Testis (tissue), 5 donors: ENCODE measurements at places on chromosomes 11 and 22.

GRCh38 chr22:21839765-21840140, 27.7 kb downstream of the MAPK1 start:
- no peak for DNase-seq

- peak; percentile 71 for DNase-seq
Observed at GRCh38 chr22:38753948-38754750, 1.6 kb downstream of the SUN2 start.

GRCh38 chr11:88523386-88524071, 186.0 kb upstream of the CTSC start:
- no peak for DNase-seq

GRCh38 chr11:108926171-108926840, 261.4 kb downstream of the DDX10 start:
- no peak for DNase-seq

GRCh38 chr11:1053121-1053901, 16.8 kb upstream of the MUC6 start:
- no peak for DNase-seq

DNA sequence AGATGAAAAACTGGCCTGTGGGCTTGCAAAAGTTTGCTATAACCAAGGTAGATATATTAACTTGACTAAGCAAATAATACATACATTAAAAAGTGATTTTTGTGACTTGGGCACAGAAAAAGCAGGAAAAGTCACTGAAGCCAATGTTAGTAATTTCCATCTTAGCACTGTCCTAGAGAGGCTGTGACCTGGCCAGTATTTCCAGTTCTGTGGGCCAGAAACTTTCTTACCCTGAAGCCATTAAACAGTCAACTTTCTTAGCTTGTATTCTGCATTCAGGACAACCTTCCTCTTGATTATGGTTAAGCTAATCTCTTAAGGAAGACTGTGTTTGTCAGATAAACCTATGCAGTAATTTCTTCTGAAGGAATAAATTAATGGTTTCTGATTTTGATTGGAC, 22.3 kb upstream of the SLC36A4 start:
- DNase-seq, result no peak

DNA sequence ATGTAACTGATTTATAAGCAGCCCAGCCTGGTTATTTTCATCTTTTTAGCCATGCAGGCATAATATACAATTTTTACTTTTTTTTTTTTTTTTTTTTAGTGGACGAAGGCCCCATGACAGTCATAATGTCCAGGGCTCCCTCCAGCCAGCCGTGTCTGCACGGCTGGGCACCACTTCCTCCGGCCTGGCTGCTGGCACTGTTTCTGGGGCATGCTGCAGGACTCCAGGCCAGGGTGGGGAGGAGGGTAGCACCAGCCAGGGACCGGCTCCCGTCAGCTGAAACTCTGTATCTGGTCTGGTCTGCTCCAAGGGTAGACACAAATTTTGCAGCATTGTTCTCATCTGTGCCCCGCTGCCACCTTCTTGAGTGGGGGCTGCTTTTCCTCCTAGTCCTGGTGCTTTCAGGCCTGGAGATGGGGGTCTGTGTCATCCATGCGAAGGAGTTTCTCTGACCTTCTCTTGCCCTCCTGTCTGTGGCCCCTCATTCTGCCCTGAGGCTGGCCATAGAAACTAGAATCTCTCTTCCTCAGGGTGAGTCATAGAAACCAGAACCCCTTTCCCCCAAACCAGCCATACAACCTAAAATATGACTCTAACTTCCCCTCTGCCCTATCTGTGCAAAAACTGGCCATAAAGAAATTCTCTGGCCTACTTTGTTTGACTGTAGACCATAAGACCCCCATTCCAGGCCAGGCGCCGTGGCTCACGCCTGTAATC, 9.2 kb upstream of the RRP7A start:
- no peak for DNase-seq

DNA sequence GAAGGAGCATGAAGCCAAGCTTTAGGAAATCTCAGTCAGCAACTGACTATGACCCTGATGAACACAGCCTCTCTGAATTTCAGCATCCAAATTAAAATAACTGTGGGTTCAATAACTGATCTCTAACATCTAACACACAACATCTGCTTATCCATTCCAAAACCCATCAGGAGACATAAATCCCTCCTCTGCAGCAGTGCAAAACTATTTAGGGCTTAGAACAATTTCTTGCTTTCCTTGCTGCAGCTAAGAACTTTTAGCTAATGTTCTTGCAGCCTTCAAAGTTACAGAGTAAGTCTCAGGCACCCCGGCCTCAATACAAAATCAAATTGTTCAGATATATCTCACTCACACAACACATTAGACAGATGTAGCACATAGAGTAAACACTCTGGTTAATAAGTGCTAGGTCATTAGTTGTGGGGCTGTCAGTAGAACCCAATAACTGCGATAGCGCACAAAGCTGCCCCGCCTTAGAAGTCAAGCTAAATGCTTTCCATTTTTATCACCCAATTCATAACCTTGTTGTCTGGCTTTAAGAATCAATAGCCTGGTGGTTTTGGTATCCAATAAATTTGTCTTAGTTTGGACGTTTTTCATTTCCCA, 139.6 kb downstream of the LARGE1 start:
- no peak for DNase-seq
